GM23338 (cell line): ENCODE measurements at places on chromosomes 6 and 20. TPM values are rescaled to one million over a fixed set of nuclear protein-coding genes. Genes with fewer than 3 reads are reported as not detected.
A peak's percentile ranks its signal among the peaks of the same experiment; 100 is the strongest.

NQO2 gene
- total RNA-seq = 117 and 125 TPM in 2 replicates

DNA sequence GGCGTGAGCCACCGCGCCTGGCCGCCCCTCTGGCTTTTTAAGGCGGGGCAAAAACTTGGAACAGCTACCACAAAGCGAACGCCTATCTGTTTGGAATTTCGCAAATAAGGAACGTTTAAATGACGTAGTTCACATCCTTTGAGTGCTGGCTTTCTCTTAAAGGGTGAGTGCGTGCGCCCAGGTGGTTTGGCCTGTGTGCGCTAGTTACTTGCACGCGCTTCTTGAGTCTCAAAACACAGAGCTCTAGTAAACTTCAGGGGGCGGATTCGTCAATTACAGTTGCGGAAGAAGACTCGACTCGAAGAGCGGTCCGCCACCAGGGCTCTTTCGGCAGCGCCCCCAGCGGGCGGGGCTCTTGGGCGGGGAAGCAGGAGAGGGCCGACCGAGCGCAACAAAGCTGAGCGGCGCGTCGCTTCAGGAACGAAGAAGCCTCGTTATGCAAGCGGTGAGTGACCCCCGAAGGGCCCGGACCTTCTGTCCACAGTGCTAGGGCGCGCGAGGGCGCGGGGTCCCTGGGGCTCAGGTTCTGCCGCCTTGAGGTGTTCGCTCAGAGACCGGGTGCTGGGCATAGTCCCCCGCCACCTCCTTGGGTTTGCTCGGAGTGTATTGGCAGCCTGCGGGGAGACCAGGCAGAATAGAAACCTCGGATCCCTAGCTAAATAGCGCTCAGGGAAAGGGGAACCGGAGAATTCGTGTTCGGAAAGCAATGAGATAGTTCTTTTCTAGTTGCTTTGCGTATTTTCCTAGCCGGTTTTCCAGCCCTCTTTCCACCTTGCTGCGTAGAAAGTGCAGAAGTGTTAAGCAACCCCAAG is at the start of gene SYCP2L:
Gene SYCP2L, plus strand, starts transcription at position 362 of the 812 bp plus-strand sequence. Its CDS starts 75 bp downstream, at position 437.
- H3K27me3 ChIP-seq = peaks cover 41% of the 10 kb centered on the region
- DNase-seq = peak; percentile 96
- H3K36me3 ChIP-seq = no peaks in the 10 kb centered on the region
- peak within 1 kb of the TSS; percentile 73 for H3K4me3 ChIP-seq

COL10A1 gene
- 0.28 TPM in 1 of 2 replicates, not detected in the other for total RNA-seq

FNDC1 gene
- 0.12 and 0.38 TPM in 2 replicates for total RNA-seq
